ENCODE measurements at places on chromosomes 3 and 15.

DNA sequence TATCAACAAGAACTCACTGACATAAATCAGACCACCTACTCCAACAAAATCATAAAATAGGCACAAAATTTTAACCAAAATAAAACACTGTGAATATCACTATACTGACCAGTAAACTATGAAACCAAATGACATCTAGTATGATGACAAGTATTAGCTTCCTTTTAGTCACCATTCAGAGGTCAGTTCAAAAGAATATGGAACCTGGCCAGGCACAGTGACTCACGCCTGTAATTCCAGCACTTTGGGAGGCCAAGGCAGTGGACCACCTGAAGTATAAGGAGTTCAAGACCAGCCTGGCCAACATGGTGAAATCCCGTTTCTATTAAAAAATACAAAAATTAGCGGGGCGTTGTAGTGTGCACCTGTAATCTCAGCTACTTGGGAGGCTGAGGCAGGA, 65.8 kb downstream of the SMARCC1 start:
- no peak for DNase-seq

GRCh38 chr15:34434627-34435305, 2.8 kb downstream of the GOLGA8A start:
- DNase-seq, result no peak

- DNase-seq, result no peak
These were observed 6.3 kb downstream of the HTR3D start for GRCh38 chr3:184037816-184038215.

- DNase-seq, result no peak
These were observed 62.5 kb downstream of the TRIM69 start for GRCh38 chr15:44798826-44799225.

DNA sequence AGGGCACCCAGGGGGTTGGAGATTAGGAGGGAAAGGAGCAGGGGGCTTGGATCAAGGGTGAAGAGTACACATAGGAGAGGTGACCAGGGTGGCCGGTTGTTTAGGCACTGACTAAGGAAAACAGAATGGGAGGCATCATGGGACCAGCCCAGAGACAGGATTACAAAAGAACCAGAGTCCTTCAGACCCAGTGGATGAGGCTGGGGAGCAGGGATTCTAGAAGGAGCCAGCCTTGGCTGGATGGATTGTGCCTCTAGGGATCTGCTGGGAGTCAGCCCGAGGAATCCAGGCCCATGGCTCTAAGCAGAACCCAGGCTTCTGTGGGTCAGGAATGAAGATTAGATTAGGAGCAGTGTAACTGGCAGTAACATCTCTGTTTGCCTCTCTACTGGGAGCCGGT, 98.6 kb downstream of the ARNT2 start:
- DNase-seq, result no peak

- DNase-seq, result no peak
These were observed 250.5 kb downstream of the SHQ1 start for GRCh38 chr3:72597756-72598195.

- no peak for DNase-seq
These were observed 129.9 kb downstream of the ROBO2 start for GRCh38 chr3:77169823-77170222.

- DNase-seq, result no peak
These were observed 5.1 kb upstream of the TM6SF1 start for GRCh38 chr15:83102346-83102745.

- no peak for DNase-seq
These were observed 84.4 kb upstream of the KCNH8 start for GRCh38 chr3:19063936-19064335.

DNA sequence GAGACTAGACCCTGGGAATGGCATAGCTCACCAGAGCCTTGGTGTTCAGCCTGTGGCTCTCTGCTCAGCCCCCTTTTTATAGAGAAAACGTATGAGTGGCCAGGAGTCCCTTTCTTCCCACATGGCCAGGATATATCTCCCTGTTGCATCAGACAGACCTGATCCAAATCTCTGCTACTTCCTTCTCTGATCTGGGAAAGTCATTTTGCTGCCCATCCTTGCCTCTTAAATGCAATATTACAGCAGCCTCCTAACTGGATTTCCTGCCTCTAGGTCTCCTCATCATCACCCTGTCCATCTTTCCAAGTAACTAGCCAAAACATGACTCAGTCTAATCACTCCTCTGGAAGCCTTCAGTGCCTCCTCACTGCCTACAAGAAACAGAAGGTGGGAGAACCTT, 42.9 kb downstream of the CTDSPL start:
- no peak for DNase-seq

DNA sequence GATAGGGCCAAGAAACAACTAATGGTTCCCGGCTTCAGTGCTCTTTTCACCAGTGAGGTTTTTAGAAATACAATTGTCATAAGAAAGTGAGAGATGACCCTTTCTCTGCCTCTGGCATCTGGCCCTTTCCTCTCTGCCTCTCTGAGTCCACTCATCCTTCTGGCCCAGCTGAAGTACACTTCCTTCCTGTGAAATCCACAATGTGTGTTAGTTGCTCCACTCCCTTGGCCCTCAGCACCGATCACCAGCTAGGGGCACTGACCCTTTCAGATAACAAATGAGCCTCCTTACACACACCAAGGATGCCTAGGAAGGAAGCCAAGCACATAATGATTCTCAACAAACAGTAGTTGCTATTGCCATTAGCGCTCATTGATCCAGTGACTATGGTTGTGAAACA, 2.9 kb upstream of the CAV3 start:
- no peak for DNase-seq

DNA sequence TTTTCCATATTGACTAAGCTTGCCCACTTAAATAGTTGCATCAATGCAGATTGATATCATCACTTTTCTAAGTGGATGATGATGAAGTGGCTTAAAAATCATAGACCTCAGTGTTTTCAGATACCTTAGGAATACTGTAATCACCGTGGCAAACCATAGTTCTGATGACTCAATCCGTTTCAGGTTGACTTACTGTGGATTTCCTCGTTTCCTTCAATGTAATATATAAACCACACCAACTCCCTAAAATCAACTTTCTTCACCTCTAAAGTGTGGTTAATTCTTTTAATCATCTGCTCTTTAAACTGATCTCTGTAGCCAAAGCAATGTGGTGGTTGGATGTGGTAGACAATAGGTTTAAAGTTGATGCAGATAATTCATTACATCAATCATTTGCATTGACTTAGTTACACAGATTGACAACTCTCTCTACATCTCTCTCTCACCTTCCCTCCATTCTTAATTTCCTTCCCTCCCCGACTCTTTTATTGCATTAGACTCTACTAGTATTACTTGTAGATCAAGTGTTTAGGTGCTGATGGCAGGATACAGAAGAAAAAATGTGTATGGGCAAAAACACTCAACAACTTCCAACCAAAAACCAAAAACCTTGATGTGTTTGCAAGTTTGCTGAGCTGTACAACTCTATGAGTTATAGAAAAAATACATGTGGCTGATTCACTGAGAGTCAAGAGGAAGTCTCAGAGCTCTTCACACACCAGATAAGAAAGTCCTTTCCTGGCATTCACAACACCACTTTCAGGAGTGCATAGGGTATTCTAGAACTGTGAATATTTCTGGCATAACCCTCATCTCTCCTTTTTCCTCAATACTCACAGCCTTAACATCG, 243.5 kb downstream of the NFKBIZ start:
- no peak for DNase-seq
